HepG2 (cell line): ENCODE measurements at places on chromosomes 13 and 19.

- no peak for DNase-seq
Observed at GRCh38 chr13:76955193-76955592, 6.9 kb downstream of the ACOD1 start.

DNA sequence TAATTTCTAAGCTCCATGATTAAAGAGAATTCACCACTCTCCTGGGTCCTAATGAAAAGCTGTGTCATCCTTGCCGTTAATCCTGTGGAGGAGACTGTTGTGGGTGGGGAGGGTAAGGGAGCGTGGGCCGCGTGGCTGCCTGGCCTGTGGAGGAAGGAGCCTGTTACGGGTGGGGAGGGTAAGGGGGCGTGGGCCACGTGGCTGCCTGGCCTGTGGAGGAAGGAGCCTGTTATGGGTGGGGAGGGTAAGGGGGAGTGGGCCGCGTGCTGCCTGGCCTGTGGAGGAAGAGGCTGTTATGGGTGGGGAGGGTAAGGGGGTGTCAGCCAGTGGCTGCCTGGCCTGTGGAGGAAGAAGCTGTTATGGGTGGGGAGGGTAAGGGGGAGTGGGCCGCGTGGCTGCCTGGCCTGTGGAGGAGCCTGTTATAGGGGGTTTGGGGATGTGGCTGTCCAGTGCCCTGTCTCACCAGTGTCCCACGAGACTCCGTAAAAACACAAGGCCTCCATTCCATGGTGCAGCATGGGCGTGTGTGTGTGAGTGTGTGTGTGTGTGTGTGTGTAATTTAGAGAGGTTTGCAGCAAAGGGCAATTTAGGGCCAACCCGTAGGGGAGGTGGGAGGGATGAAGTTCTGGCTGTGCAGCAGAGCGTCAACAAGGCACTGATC is 15.6 kb upstream of the DCUN1D2 start:
- DNase-seq, result no peak

DNA sequence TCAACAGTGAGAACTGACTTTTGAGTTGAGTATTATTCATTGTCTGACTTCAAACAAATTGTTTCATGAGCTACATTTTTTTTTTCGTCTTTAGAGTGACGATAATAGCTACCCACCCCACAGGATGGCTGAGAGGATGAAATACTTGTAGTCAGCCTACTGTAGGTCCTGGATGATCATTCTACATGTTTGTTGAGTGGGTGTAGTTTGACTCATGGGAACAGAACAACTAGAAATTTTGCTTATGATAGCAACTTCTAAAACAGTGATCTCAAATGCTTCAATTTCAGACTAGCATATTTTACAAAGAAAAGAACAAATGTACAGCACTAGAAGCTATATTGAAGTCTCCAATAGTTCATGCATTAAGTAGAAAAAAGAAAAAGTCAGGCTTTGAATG is 651.8 kb downstream of the PCDH9 start:
- no peak for DNase-seq

DNA sequence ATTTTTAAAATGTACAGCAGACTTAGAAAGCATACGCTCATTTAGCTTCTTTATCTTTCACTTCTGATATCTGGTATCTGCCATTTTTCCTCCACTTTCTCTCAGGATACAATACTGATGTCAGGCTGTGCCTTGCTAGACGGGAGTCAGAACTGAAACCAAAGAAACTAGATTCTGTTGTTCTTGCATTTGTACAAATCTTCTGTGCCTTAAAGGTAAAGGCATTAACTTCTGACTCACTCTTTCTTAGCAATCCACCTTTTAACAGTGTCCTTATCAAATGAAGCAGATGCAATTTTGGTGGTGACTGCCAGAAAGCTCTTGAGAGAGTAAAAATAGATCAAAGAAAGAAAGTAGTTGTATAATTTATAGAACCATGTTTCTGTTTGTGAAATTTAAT is 370.4 kb downstream of the PCDH20 start:
- no peak for DNase-seq

- no peak for DNase-seq
Observed at GRCh38 chr19:42487032-42487797, 41.1 kb downstream of the CEACAM1 start.

GRCh38 chr13:113315992-113316391 is 19.0 kb downstream of the LAMP1 start:
- DNase-seq, result no peak

DNA sequence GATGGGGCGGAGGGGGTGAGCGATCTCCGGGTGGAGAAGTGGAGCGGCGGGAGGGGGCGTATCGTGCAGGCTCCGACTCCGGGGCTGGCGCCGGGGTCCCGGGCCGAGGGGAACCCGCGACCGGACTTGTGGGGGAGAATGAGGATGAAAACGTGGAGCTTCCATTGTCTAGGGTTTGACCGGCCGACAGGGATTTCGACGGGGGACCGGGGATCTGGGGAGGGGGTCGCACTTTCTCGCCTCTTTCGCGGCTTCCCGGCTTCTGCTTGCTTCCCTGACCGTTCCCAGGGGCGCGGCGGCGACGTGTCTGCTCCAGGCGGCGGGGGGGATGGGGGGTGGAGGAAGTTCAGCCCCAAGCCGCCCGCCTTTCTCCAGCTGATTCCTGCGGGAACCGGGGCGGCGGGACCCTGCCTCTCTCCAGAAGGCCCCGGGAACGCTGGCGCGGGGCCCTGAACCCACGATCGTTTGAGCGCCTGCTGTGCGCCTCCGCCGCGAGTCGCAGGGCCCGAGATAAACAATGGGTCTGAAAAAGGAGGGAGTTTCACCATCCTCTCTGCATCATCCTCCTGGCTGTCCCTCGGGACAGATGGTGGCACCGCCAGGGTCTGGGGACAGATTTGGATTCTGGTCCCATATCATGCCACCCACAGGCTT is 790 bp downstream of the TPM4 start:
- no peak for DNase-seq

- no peak for DNase-seq
Observed at GRCh38 chr13:114054830-114055439, 77.5 kb downstream of the RASA3 start.

- DNase-seq, result no peak
Observed at GRCh38 chr13:33205804-33206221, 79.7 kb downstream of the STARD13 start.

GRCh38 chr19:4868286-4868834 is 893 bp upstream of the PLIN3 start:
- DNase-seq, result no peak

GRCh38 chr13:113267642-113268405 is 29.2 kb upstream of the LAMP1 start:
- DNase-seq, result no peak

GRCh38 chr19:11322269-11323024 is 17.0 kb downstream of the RAB3D start:
- DNase-seq, result no peak

- no peak for DNase-seq
Observed at GRCh38 chr13:101474419-101474957, 22.0 kb downstream of the ITGBL1 start.

DNA sequence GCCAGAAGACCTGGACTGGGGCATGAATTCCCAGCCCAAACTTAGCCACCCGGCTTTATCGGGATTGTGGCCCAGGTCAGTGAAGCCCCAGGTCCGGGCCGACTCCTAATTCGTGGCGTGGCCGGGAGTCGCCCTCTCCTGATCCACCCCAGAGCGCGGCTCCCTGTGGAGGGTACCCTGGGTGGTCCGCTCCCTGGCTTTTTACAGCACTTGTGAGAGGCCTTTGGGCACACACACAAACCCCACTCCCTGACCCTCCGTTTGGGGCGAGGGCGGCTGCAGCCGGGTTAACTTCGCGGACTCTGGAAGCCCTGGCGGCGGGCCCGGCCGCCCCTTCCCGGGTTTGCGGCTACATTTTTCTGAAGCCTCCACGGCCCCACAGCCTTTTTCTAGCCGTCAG is 56.4 kb downstream of the ZNF568 start:
- DNase-seq, result no peak

DNA sequence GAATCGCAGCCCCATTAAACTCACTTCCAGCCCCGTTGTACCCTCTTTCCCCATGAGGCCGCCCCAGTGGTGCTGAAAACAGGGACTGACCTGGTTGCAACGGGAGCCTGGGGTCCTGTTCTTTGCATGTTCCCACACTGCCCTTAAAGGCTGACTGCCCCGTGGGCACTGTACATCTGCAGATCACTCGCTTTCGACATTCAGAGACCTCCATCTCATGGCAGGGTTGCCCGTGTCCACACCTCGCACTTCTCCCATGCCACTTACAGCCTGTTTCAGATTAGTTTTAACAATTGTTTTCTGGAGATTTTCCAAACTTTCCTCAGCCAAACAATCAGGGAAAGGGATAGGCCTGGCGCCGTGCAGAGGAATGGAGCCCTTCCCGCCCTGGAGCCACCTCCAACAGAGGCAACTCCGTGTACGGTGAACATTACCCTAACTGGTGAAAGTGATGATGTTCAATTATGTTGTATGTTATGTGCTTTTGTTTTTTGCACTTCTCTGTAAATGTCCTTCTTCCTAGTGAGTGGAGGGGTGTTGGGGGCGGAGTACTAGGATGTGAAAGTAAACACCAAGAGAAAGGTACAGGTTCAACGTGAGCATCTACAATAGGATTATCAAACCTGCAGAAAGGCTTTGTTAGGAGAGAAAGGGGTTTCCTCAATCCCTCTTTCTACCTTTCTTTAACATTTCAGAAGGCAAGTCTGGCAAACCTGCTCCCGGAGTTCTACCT is 262.8 kb downstream of the FOXO1 start:
- no peak for DNase-seq

- DNase-seq, result peak; percentile 90
Observed at GRCh38 chr19:12139885-12140544, at the start of gene ZNF20. Gene ZNF20 (minus strand): TSS chr19:12140350. CDS start chr19:12140182, 168 bp downstream.

GRCh38 chr19:925087-925525 is 729 bp upstream of the ARID3A start:
- peak; percentile 40 for DNase-seq

- DNase-seq, result no peak
Observed at GRCh38 chr19:19209372-19209771, 2.4 kb upstream of the NCAN start.

DNA sequence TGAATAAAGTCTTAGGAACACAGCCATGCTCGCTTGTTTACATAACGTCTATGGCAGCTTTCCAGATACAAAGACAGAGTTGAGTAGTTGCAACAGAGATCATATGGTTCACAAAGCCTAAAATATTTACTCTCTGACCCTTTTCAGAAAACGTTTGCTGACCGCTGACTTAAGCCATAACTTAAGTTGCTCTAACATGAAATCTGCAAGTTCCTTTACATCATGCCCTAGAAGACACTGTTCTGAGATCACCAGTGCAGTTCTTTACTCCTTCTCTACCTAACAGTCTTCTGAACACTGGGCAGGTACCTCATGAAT is 166.4 kb downstream of the DCLK1 start:
- peak; percentile 22 for DNase-seq

GRCh38 chr13:70923863-70924752 is 815.9 kb upstream of the KLHL1 start:
- DNase-seq, result no peak
